ENCODE measurements at places on chromosomes 16 and 17.
A peak's percentile ranks its signal among the peaks of the same experiment; 100 is the strongest.

DNA sequence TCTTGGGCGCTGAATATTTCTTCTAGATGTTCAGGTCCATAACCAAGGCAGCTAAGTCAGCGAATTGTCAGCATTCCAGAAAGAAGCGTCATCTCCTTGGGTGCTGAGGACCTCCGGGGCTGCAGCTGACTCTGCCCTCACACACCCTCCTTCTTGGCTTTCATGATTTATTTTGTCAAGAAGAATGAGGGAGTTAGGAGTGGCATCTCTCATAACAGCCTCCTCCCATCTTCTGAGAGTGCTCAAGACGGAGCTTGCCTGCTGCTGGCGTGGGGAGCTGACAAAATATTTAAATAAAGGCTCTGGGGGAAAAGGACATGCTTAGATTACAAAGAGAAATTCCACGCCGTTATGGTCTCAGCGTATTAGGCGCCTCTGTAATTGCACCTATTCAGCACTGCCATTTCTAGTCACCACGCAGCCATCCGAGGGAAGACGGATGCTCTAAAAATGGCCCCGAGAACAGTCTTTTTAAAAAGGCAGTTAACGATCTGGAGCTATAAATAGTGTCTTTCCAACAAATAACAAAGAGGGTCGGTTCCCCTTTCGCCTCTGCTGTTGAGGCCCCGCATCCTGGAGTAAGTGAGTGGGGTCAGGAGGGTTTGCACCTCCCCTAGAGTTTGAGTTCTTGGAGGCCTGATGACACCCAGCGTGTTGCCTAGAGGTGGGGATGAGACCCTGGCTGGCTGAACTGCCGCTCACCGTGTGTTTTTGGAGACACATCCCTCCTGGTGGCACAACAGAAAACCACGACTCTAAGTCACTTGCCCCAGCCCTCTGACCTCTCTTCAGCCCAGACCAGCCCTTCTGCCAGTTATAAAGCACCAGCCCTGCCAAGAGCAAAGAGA, 187.0 kb downstream of the CCDC182 start:
- DNase-seq = no peak

GRCh38 chr16:9114112-9114511, 22.7 kb downstream of the HAPSTR1 start:
- no peak for DNase-seq

GRCh38 chr16:81449899-81450608, 5.4 kb downstream of the CMIP start:
- no peak for DNase-seq

GRCh38 chr17:43014649-43015542, 7.3 kb downstream of the VAT1 start:
- DNase-seq = no peak

- peak; percentile 34 for DNase-seq
These were observed 22.7 kb downstream of the USP22 start for GRCh38 chr17:21019976-21020586.

DNA sequence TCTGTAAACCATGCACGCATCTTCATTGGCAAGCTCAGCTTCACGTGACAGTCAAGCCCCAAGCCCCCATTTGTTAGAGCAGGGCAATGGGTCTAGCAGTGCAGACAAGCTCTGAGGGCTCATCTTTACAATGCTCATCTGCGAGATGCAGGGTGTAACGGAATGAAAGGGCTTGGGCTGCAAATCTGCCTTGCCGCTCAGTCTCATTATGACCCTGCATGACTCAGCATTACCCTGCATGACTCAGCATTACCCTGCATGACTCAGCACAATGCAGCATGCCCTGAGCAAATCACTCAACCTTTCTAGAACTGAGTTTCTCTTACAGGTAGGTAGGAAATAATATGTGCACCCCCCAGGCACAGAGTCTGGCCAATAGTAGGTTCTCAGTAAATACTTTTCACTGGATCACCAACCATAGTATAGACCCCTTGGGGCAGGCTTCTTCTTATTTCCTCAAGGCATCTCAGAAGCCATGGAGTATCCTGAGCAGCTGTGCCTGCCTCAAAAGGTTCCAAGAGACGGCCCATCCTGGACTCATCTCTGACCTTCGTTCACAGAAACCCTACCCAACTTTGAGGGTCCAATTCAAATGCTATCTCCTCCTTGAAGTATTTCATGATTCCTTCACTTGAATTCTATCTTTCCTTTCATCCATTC, 391.3 kb upstream of the CDH5 start:
- DNase-seq = no peak

DNA sequence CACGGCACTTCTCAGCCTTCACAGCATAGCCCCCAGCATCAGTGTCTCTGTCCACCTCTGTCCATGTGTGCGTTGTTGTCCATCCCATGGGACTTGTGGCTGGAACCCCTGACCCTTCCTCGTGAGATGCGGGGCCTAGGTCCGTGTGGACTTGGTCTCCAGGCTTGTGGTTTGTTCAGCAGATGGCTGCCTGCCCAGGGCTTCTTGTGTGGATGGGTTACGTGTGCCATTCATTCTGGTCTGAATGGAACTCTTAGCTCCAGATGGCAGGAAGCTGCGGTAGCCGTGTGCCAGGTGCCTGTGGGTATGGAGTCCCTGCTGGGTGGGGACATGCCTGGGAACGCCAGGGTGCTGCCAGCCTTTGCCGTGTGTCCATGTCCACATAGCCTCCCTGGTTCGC, 31.7 kb upstream of the NUDT16L1 start:
- DNase-seq = no peak

- no peak for DNase-seq
These were observed 35.4 kb downstream of the CMTM4 start for GRCh38 chr16:66661210-66661560.

GRCh38 chr16:4752351-4753100, 14.4 kb downstream of the ZNF500 start:
- DNase-seq = no peak

- DNase-seq = no peak
These were observed 44.9 kb upstream of the DOC2B start for GRCh38 chr17:226108-227077.

- DNase-seq = no peak
These were observed 121.9 kb downstream of the USP31 start for GRCh38 chr16:23027386-23027785.

DNA sequence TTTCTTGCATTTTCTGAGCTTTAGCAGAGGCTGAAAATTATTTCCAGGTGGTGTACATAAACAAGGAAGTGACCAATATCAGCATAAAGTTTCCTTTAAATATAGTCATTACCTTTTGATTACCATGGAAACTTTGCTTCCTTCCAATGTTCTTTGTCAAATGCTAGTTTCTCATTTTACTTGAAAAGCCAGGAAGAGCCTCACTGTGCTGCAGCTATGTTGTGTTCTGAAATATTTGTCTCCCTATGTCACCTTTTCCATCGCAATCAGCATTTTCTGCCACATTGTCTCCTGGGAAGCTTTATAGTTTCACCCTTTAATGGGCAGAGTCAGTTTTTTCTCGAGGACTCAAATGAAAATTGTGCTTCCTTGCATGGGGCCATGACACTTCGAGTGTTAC, 496.0 kb downstream of the CDH8 start:
- no peak for DNase-seq

DNA sequence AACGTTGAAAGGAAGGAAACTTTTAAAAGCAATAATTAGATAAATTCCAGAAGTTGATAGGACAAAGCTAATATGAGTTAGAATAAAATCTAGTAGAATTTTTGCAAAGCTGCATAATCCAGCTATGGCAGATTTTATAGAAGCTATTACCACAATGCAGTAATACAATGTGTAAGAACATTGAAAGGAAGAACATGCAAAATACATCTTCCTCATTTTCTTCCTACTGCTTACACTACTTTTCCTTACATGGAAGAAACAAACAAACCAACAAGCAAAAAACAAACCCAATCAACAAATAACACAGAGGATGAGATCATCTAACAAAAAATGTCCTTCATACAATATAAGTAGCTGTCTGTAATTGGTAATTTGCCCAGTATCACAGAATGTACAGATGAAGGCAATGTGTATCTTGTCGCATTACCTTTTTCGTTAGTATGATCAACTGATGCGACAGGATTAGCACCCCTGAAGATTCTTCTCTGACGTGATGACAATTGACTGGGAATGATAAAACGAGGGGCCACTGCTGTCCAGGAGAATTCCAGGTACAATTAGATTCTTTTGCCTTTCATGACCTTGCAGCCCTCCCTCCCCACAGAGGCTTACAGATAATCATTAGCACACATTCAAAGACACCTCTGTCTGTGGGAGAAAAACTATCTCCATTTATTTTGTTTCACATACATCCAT, 21.2 kb upstream of the LRRC37A start:
- DNase-seq = no peak
